ENCODE measurements at places on chromosomes 16 and 17.

DNA sequence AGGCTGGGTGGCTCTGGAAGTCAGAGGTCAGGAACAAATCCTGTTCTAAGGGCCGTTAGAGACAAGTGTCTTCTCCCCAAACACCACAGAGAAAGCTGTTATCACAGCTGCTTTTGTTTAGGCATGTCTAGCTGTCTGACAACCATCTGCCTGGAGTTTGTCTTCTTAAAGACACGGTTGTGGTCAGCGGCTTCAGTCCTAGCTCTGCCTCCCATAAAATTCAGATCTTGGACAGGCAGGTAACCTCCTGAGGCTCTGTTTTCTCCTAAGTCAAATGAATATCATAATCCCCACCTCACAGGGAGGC is 2.3 kb upstream of the ITGA3 start:
- no peak for DNase-seq

GRCh38 chr16:85089525-85089924 is 22.7 kb downstream of the CIBAR2 start:
- DNase-seq = no peak

- no peak for DNase-seq
Observed at GRCh38 chr17:68196394-68197090, 51.3 kb upstream of the AMZ2 start.

- peak; percentile 50 for DNase-seq
Observed at GRCh38 chr16:50326835-50327465, 41.8 kb downstream of the BRD7 start.

- DNase-seq = no peak
Observed at GRCh38 chr16:84471316-84471715, 33.1 kb downstream of the MEAK7 start.

- DNase-seq = no peak
Observed at GRCh38 chr17:41527063-41528023, 765 bp downstream of the KRT19 start.

GRCh38 chr16:88444826-88445582 is 8.1 kb upstream of the ZFPM1 start:
- DNase-seq = no peak

DNA sequence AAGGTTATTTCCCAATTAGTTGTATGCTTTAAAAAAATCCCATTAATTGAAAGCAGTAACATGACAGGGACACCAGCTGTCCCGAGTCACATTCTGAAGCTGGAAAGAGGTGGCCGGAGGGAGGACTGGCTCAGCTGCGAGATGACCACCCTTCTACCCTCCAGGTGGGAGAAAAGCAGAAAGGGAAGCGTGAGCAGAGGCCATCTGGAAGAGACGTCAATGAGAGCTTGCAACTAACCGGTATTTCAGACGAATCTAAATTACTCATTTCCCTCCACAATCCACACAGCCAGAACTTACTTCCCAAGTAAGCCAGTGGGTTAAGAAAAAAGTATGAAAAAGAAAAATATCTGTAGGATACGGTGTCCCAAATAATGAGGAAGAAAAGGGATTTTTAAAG is 28.5 kb upstream of the SLC38A8 start:
- DNase-seq = no peak

Data from stimulated activated CD4-positive, alpha-beta T cell treated with anti-CD3 and anti-CD28 coated beads, Interleukin-2, amount 100 ng/mL, for 48 hours (primary cell).